ENCODE measurements at places on chromosomes 6 and 20. TPM values are rescaled to one million over a fixed set of nuclear protein-coding genes. Genes with fewer than 3 reads are reported as not detected.

Gene NOTCH4
- total RNA-seq = 2.2 TPM

Gene TSBP1
- total RNA-seq = not detected

Gene TMEM74B
- 0.34 TPM for total RNA-seq

Gene GGTLC1
- total RNA-seq = not detected

Gene MYCT1
- total RNA-seq = 0.37 TPM

Gene C6orf15
- total RNA-seq = not detected

Gene ADGRB3
- 2.0 TPM for total RNA-seq

Gene PGK2
- not detected for total RNA-seq
